ENCODE measurements at places on chromosomes 7 and 10.

GRCh38 chr7:4964506-4964905, 5.5 kb upstream of the MMD2 start:
- DNase-seq: no peak

DNA sequence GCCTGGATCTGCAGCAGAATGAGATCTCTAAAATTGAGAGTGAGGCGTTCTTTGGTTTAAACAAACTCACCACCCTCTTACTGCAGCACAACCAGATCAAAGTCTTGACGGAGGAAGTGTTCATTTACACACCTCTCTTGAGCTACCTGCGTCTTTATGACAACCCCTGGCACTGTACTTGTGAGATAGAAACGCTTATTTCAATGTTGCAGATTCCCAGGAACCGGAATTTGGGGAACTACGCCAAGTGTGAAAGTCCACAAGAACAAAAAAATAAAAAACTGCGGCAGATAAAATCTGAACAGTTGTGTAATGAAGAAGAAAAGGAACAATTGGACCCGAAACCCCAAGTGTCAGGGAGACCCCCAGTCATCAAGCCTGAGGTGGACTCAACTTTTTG, 21.4 kb downstream of the LRRC17 start:
- no peak for DNase-seq

GRCh38 chr10:58781873-58782488, 269.3 kb downstream of the BICC1 start:
- DNase-seq: no peak

DNA sequence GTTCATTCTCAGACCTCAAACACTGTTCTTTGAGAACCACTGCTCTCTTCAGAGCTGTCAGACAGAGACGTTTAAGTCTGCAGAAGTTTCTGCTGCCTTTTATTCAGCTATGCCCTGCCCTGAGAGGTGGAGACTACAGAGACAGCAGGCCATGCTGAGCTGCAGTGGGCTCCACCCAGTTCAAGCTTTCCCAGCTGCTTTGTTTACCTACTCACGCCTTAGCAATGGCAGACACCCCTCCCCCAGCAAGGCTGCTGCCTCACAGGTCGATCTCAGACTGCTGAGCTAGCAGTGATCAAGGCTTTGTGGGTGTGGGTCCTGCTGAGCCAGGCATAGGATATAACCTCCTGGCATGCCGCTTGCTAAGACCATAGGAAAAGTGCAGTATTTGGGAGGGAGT, 80.5 kb upstream of the CYP2C9 start:
- no peak for DNase-seq

- DNase-seq: no peak
Measured at GRCh38 chr7:157870644-157871290, 534.0 kb downstream of the DNAJB6 start.

DNA sequence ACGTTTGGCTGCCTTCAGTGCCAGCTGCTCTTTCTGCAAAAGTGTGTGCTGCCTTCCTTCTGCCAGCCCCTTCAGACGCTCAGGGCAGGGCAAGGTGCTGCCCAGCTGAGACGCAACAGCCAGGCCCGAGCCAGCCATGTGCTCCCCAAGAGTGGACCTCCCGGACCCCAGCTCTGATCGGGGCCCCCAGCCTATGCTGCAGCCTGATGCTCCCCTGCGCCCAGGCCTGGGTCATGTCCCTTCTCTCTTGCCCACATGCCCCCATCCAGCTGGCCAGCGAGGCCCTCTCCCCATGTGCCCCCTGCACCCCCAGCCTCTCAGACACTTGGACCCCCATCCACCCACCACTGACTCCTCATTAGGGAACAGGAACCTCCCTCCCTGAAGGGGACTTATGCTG, 17.8 kb downstream of the WDR86 start:
- no peak for DNase-seq

DNA sequence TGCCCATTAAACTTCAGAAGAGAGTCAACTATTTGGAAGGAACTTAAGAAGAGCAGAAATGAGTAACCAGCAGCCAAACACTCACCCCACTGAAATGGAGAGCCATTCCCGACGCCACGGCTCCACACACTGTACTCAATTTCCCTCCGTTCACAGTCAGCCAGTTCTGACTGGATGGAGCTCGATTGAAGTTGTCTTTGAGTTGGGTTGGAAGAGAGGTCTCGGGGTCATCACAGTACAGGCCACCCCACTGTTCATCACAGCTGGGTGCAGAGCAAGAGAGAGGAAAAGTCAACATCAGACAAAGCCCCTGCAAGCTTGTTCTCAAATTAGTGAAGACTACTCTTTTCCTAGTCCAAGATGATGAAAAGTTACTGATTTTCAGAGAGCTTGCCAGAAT, 75.9 kb upstream of the SLC26A5 start:
- DNase-seq: no peak

GRCh38 chr7:79347351-79347750, 106.1 kb downstream of the MAGI2 start:
- DNase-seq: no peak

- DNase-seq: no peak
Measured at GRCh38 chr7:88317422-88317821, 10.7 kb upstream of the STEAP4 start.

GRCh38 chr7:81128011-81128410, 209.2 kb upstream of the SEMA3C start:
- no peak for DNase-seq

GRCh38 chr10:131751827-131752775, 148.7 kb upstream of the PPP2R2D start:
- DNase-seq: no peak

- no peak for DNase-seq
Measured at GRCh38 chr7:91424371-91424770, 160.1 kb downstream of the FZD1 start.

- DNase-seq: no peak
Measured at GRCh38 chr10:49298983-49299815, at the start of gene C10orf71. Gene C10orf71 (plus strand): TSS chr10:49299170. CDS start chr10:49322546, 23,376 bp downstream.

GRCh38 chr7:50629238-50629901, 64.2 kb upstream of the DDC start:
- DNase-seq: no peak

DNA sequence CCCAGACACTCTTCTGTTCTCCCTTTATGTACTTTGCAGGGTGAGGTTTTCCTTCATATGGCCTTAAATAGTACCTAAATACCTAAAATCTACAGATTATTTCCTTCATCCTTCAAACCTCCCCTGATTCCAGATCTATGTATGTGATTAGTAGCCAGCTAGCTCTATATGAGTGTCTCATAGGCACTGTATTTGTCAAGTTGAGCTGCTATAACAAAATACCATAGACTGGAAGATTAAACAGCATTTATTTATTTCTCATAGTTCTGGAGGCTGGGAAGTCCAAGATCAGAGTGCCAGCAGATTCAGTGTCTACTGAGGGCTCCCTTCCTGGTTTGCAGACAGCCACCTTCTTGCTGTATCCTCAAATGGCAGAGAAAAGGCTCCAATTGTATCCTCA, 60.6 kb upstream of the MSRB2 start:
- no peak for DNase-seq

DNA sequence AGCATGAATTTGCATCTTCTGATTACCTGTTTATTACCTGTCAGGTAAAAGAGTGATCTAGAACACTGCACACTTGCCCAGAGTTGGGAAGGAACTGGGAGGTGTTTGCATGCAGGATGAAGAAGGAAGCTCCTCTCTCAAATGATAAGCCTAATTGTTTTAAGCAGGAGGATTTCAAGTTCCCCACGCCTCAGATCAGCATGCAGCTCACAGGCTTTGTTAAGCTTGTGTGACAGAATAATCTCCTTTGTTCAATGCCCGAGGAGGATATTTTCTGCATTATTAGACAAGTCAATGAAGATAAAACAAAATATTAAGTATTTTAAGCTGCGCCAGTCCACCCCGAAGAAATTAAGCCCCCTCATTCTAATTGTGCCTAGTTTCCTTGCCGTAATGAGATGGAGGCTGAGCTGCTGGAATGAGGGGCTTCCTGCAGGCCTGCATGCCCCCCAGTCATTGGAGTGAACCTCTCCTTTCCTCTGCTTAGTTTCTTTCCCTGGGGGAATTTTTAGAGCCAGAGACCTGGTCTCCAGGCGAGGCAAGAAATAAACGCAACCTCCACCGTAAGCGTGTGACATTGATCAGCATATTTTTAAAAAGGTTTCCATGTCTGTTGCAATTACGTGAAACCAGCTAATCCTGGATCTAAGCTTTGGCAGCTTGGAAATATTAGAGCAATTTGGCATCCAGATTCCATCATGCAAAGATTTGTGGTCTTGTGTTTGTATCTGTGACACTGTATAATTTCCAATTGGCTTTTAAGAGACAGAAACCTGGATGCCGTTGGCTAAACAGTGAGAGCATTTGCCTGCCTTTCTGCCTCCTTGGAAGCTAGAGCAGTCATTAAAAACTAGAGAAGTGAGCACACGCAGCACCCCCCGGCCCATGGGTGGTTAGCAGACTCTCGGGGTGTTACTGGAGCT, 376.0 kb downstream of the GALNT17 start:
- no peak for DNase-seq

DNA sequence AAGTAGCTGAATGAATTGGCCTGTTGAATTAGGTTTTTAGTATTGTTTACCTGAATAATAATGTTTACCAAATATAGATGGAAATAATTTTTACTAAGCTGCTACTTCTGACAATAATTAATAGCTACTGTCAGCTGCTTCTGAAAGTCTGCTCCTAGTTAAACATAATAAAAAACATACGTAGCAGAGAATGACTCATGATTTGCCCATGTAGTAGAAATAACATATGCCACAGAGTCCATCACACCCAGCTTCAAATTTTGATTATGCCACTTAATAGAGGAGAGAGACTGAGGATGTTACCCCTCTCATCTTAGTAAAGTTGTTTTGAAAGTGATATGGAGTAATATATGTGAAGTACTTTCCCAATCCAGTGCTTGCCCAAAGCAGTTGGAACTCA, 57.6 kb upstream of the MDFIC start:
- no peak for DNase-seq

DNA sequence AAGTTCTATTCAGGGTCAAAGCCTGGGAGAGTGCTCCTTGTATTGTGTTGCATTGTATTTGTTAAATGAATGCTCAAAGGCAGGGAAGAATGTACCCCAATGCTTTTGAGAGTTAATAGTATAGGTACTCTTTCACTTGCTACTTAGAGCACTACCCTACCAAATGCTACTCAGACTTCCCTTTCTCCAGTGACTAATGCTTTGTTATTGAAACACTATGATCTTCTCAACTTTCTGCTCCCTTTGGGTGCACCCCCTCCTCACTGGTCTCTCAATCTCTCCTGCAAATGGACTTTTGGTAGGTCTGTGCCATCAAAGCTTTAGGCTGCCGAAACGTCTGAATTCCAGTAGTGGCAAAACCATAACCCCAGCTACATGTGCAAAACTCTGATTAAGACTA, 177.7 kb upstream of the AHR start:
- DNase-seq: no peak

- DNase-seq: no peak
Measured at GRCh38 chr7:141463986-141464385, 87.2 kb upstream of the AGK start.

DNA sequence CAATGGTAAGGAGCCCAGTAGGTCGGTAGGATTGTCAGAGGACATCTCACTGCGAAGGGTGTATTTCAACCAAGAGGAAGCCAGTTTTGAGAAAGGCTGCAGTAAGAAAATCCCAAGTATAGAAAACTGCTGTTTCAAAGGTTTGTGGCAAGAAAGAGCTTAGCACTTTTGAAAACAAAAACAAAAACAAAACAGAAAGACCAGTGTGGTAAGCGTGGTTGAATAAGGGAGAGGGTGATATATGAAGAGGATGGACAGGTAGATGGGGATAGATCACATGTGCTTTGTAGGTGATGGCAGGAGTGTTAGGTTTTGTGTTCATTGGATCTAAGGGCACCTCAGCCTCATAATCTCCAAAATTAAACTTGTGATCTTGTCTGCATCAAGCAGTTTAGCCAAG, 141.6 kb upstream of the WNT16 start:
- no peak for DNase-seq

- DNase-seq: no peak
Measured at GRCh38 chr7:158447506-158448171, 140.0 kb downstream of the PTPRN2 start.

DNA sequence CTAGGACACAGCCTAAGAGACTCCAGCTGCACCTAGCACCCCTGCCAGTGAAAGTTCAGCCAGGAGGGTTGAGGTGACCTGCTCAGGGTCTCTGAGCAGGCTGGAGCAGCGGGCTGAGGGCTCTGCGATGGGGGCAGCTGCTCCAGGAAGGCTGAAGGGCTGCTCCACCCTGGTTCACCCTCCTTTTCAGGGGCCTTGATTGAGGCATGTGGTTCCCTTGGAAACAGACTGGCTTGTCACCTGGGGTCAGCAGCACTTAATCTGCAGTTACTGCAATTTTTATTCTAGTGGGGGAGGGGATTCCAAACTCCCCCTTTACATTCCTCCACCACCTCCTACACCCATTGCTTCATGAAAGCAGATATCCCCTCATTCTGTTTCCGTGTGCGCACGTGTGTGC, 85.3 kb upstream of the UNC5B start:
- DNase-seq: no peak

- DNase-seq: no peak
Measured at GRCh38 chr10:125984346-125984745, 88.0 kb downstream of the FANK1 start.

DNA sequence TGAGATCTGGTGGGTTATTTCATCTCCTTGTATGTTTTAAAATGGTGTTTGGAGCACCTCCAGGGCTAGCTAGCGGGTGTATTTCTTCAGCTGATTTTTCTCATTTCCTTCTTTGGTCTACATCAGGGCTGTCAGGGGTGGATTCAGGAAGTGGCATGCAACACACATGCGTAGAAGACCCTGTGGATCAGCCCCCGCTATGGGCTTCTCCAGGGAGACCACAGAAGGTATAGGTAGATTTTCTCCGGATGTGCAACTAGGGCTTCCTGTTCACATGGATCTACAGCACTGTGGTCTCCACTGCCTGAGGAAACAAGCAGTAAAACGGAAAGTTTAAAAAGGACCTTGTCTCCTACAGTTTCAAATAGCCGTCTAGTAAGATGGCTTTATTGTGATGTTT, 10.4 kb downstream of the NUB1 start:
- DNase-seq: peak; percentile 84

GRCh38 chr10:2948127-2948854, 119.1 kb upstream of the PFKP start:
- DNase-seq: no peak

DNA sequence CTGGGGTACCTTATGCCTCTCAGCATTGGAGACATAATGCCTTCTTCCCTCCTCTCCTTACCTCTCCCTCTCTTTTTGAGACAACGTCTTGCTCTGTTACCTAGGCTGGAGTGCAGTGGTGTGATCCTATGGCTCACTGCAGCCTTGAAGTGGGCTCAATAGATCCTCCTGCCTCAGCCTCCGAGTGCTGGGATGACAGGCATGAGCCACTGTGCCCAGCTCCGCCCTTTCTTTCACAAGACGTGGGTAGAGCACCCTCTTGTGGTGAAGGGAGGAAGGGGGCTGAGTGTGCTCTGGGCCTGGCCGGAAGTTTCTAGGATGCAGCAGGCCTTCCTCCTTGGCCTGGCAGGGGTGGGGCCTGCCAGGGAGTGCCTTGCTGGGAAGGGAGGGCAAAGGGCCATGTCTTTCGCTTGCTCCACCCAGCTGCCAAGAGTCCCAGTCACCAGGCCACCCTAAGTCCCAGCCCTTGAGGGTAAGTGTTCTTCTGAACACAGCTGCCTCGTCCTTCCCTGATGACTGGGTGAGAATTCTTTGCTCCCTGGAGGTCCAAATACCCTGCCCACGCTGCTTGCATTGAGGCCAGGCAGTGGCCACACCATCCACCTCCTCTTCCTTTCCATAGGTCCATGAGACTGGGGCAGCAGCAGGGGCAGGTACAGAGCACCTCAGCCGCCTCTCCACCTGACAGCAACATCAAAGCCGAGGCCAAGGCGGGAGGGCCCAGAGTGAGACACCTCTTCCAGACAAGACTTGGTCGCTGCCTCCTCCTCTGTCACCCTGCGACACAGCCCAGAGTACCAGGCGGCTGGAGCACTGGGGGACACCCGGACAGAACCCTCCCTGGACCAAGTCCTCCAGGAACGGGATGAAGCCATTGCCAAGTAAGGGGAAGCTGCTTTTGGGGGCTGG, 3.7 kb downstream of the ABHD11 start:
- DNase-seq: peak; percentile 78

Data from naive thymus-derived CD8-positive, alpha-beta T cell (primary cell).